ENCODE measurements at places on chromosomes 12 and 14.

GRCh38 chr12:42486407-42486806 lies 103.1 kb downstream of the PRICKLE1 start:
- DNase-seq, result no peak

DNA sequence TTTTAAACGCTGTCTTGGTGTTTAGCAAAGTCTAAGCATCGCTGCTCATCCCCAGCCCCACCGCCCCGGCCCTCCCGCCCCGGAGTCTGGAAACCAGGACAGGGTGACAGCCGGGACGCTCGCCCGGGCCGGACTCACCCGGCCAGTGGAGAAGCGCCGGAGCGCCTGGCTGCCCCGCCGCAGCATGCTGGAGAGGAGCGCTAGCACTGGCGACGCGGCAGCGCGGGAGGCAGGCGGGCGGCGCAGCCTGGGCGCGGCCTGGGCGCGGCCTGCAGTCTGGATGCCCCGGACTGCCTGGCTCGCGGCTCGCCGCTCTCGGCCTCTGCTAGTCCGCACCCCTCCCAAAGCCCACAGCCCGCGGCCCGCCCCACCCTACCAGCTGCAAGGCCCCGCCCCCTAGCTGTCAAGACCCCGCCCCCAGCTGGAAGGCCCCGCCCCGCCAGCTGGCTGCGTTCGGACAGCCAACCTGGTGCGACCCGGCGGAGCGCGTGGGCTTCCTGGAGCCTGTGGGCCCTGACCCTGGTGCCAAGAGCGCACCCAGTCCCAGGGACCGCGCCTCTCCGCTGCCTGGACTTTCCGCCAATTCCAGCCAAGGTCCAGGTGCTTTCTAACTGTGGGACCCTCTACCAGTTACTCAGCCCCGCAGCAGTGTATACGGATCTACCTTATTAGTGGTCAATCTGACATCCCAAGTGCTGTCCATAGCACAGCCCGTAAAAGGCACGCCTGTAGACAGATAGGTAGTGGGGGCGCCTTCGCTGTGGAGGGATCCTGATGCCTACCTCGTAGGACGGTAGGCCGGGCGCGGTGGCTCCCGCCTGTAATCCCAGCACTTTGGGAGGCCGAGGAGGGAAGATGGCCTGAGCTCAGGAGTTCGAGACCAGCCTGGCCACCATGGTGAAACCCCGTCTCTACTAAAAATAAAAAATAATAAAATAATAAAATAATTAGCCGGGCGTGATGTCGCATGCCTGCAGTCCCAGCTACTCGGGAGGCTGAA lies at the start of gene ALDH1L2:
TSS of gene ALDH1L2 (minus strand) at position 208 of the 1,000 bp plus-strand sequence. CDS start at position 186, 22 bp downstream.
- DNase-seq, result peak; percentile 69

DNA sequence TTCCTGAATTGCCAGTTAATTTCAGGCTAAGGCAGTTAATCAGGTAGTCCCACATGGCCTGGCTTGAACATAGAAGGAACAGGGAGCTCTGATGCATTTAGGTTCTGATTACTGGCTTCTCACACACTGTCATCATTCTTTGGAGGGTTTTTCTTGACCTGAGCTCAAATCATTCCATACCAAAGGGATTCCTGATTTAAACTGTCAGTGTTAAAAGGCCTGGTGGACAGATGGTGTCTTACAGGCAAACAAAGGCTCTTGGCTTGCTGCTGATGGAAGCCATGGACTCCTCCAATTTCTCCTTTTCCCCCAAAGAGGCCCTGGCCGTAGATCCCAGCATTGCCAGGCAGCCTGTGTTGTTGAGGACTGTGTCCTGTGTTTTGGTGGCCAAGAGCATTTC lies 30.2 kb downstream of the CACNA1C start:
- DNase-seq, result no peak

DNA sequence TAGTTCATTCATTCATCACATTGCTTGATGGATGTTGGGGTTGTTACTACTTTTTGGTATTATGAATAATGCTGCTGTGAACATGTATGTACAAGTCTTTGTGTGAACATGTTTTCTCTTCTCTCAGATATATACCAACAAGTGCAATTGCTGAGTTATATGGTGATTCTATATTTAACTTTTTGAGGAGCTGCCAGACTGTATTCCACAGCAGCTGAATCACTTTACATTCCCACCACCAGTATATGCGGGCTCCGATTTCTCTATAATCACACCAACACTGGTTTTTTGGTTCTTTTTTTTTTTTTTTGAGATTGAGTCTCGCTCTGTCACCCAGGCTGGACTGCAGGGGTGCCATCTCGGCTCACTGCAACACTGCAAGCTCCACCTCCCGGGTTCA lies 22.2 kb upstream of the PLEKHG6 start:
- DNase-seq, result no peak

- no peak for DNase-seq
Observed at GRCh38 chr12:5376591-5377207, 55.2 kb upstream of the NTF3 start.

DNA sequence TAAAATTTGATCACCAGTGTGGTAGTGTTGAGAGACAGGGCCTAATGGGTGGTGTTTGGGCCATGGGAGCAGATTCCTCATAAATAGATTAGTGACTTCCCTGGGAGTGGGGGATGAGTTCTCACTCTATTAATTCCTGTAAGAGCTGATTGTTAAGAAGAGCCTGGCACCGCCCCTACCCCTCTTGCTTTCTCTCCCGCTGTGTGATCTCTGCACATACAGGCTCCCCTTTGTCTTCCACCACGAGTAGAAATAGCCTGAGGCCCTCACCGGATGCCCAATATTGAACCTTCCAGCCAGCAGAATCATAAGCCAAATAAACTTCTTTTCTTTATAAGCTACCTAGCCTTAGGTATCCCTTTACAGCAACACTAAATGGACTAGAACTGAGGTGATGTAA lies 31.9 kb upstream of the CAND1 start:
- DNase-seq, result no peak

DNA sequence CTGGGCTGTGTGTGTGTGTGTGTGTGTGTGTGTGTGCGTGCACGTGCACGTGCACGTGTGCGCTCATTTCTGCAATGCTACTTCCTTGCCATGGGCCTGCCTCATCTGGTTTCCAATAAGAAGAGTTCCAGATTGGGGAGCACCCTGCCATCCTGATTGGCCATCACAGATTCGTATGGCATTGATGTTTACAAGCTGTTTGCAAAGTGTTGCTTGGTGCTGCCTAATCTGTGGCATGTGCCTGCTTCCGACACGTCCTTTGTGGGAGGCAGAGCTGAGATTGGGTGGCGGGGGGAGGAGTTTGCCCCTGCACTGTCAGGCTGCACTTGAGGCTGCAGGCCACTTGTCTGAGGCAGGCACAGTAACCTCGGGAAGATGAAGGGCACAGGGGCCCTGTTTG lies 39.2 kb downstream of the SAMD4A start:
- DNase-seq, result peak; percentile 4

GRCh38 chr12:40689576-40689975 lies 2.7 kb upstream of the CNTN1 start:
- no peak for DNase-seq

- no peak for DNase-seq
Observed at GRCh38 chr12:54489857-54490256, 7.7 kb upstream of the NCKAP1L start.

DNA sequence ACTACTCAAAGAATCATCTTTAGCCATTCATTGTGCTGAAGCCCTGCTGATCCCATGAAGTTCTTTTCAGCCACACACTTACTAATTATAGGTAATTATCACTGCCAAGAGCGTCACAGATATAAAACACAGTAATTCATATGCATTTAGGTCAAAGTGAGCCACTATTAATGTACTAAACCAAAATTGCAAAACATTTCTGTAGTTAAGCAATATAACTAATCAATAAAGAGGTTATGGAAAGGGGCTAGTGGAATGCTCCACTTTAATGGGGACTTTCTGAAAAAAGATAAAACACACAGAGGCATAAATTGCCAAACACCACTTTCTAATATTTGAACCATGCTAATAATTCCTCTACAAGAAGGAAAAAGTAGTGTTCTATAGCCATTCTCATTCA lies 6.8 kb upstream of the CEP128 start:
- no peak for DNase-seq

- DNase-seq, result no peak
Observed at GRCh38 chr14:75042035-75042434, 9.2 kb downstream of the MLH3 start.

GRCh38 chr12:10339053-10339840 lies 31.6 kb downstream of the KLRD1 start:
- no peak for DNase-seq

DNA sequence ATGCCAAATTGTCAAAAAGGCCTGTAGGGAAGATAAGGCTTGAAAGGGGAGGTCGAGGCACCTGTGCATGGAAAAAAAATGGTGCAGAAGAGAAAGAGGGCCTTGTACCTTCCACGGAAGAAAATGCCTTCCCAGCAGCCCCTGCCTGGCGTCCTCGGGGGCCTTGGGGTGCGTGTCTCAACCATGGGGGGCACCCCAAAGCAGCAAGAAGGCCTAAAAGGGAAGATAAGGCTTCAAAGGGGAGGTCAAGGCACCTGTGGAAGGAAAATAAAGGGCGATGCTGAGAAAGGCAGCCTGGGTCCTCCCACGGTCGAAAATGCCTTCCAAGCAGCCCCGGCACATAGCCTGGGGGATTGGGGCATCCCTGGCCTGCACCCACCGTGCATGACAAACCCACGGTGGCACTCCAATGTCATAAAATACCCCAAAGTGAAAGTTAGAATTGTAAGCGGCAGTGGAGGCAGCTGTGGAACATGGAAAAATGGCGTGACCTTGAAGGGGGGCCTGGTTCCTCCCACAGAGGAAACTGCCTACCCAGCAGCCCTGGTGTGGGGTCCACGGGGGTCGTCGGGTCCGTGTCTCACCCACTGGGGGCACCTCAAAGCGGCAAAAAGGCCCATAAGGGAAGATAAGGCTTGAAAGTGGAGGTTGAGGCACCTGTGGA lies 275.0 kb downstream of the ALG10 start:
- DNase-seq, result no peak

GRCh38 chr14:75911883-75912282 lies 69.9 kb downstream of the TGFB3 start:
- DNase-seq, result no peak
